Kidney capillary endothelial cell (primary cell): ENCODE measurements at places on chromosomes 7 and 10.

GRCh38 chr7:70500261-70500660 lies 631.7 kb upstream of the GALNT17 start:
- no peak for DNase-seq

DNA sequence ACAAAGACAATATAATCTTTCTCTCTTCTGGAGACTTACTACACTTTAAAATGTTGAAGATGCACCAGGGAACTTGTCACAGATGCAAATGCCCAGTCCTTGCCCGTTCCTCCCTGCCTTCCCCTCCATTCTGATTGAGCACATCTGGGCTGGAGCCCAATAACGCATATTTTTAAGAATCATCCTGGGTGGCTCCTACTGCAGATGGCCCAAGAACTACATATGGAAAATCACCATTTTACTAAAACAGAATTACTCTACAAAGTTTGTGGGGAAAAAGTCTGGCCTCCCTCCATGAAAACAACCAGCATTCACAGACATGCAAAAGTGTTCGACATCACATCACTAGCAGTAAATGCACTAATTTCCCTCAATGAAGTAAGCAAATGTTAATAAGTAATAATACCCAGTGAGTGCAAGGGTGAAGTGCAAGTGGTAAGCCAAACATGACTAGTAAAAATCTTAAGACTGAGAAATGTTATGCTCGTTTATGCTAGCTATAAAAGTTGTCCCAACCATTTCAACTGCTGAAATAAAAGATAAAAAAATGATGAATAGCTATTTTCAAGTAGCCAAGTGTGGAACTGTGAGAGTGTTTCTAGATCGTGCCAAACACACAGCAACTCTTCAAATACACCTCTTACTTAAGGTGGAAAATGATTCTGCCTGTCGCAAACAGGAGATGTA lies 43.5 kb downstream of the TSPAN12 start:
- no peak for DNase-seq

- DNase-seq, result no peak
Observed at GRCh38 chr7:83613232-83613631, 35.7 kb downstream of the SEMA3E start.

- DNase-seq, result no peak
Observed at GRCh38 chr10:48814933-48815332, 124.7 kb downstream of the LRRC18 start.

DNA sequence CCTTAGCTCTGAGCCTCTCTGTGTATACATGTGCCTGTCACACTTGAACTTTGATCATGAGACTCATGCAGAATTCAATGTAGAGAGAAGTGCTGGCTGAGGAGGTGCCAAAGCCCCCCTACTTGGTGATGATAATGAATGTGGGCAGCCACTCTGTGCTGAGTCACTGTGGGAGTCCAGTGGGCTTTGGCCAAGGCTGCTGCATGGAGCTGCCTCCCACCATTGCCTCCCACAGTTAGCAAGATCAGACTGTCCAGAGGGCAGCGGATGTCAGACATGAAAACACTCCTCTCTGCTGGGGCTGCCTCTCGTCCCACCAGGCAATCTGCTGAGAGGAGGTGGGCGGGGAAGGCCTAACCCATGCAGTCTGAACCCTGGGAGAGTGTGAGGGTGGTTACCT lies 180.3 kb downstream of the SH2D4B start:
- no peak for DNase-seq

DNA sequence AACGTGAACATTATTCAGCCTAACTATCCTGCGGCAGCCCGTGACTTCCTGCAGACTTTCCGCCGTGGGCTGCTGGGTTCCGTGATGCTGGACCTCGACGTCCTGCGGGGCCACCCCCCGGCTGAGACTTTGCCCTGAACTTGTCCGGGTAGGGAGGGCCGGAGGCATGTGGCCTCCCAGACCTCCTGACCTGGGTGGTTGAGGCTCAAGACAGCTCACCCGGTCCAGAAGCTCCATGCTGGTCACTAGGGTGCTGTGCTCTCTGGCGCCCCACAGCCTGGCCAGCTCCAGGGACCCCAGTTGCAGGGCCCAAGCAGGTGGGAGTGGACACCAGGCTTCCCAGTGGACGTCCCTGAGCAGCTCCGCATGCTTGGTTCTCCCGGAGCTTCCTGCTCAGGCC lies 4.4 kb downstream of the SPRN start:
- DNase-seq, result no peak

- no peak for DNase-seq
Observed at GRCh38 chr7:25632616-25633015, 404.3 kb upstream of the NPVF start.

GRCh38 chr7:28455486-28455885 lies 43.2 kb downstream of the CREB5 start:
- no peak for DNase-seq

DNA sequence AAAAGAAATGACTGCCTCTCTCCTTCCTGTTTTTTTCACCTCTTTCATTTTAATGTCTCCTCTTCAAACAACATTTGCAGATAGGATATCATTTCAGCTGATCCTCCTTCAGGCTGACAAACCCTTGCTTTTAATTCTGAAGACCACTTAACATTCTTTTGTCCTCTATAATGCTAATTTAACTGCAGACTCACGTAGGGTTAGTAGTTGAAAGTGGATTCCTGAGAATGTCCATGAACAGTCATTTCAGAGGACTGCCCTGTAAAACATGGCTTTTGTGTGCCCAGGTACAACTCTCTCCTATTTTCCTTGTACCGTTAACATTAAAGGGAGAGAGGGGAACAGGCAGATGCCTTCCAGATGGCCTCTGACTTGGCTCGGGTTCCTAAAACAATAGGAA lies 524.4 kb downstream of the SDK1 start:
- no peak for DNase-seq

GRCh38 chr10:29857843-29858701 lies 201.3 kb downstream of the JCAD start:
- DNase-seq, result peak; percentile 81

- peak; percentile 68 for DNase-seq
Observed at GRCh38 chr10:63206997-63207811, 74.1 kb downstream of the NRBF2 start.

DNA sequence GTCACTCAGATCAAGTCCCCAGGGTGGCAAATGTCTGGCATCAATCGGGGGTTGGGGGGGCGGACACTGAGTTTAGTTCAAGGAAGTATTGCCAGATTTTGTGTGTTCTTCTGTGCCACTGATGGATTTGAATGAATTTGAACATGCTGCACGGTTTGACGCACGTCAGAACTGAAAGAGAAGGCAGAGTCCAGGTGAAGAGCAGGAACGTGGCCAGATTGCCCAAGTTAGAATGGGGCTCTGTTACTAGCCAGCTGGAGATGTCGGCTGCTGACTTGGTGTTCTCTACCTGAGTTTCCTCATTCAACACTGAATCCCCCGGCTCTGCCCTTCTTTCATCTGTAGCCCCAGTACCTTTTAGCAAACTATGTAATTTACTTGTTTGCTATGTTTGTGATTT lies 180.2 kb downstream of the PRKCQ start:
- no peak for DNase-seq

DNA sequence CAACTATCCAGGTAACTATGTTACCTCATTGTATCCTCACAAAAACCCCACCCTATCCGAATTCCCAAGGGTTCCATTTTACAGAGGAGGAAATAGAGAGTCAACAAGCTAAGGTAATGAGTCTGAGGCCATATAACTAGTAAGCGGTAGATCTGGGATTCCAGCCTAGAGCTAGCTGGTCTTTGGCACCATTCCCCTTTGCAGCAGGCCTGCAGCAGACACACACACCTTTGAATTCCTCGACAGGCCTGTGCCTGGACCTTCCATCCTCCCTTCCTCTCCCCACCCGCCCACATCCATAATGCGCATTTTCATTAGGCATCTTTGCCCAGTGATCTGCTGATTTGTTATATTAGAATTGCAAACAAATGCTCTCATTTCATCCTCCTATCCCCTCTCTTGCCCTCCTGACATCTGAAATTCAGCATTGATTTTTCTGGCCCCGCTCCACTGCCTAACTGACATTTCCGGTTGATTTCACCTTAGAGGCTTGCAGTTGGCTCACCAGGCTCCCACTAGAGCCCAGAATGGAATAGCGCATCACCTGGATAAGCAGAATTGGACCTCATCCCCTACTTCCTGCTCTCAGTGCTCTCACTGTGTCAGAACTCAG lies 129.5 kb downstream of the PLXNA4 start:
- DNase-seq, result no peak

DNA sequence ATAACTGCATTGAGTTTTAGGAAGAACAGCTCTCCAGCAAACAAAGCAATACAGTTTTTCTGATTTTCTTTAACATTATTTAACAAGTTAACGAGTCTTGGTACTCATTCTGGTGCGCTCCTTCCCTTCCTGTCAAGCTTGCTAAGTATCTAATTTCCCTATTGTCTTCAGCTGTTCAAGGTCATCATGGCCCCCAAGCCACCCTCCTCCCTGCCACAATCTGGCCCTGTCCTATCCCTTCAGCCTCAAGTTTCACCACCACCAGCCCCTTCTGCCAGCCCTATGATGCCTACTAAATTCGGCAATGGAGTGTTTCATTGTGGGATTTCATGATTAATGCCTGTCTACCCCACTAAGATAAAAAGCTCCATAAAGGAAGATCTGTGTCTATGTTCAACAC lies 121.0 kb downstream of the SORCS1 start:
- no peak for DNase-seq

DNA sequence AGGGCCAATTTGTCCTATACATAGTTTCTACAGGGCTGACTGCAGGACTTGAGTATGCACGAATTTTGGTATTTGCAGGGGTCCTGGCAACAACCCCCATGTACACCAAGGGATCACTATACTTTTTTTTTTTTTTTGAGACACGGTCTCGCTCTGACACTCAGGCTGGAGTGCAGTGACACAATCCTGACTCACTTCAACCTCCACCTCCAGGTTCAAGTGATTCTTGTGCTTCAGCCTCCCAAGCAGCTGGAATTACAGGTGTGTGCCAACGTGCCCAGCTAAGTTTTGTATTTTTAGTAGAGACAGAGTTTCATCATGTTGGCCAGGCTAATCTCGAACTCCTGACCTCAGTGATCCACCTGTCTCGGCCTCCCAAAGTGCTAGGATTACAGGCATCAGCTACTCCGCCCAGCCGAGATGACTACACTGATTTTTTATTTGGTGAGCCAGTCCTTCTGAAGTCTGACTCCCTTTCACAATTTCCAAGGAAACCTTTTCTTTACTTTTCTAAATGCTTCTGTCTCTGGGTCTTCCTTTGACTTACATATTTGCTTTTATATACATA lies 19.8 kb downstream of the CFAP70 start:
- DNase-seq, result no peak

GRCh38 chr10:50615658-50616057 lies 8.1 kb downstream of the SGMS1 start:
- no peak for DNase-seq

DNA sequence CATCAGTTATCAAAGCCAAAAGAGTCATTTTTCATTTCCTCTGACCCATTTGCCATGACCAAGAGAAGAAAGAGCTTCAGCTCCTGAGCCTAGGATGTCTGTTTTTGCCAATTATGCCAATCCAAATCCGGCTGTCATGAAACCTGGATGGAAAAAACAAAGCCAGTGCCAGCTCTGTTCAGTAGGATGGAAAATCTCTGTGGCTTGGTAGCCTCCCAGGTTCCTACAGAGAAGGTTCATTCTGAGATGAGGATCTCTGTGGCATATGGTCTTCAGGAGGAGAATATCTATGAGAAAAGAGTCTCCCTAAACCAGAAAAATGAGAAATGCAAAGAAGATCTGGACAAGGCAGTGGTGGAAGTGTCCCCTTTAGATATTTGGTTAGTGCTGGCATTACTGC lies 475.4 kb downstream of the CNTNAP2 start:
- no peak for DNase-seq
